GM20000 (cell line): ENCODE measurements at places on chromosomes 2 and 18.

DNA sequence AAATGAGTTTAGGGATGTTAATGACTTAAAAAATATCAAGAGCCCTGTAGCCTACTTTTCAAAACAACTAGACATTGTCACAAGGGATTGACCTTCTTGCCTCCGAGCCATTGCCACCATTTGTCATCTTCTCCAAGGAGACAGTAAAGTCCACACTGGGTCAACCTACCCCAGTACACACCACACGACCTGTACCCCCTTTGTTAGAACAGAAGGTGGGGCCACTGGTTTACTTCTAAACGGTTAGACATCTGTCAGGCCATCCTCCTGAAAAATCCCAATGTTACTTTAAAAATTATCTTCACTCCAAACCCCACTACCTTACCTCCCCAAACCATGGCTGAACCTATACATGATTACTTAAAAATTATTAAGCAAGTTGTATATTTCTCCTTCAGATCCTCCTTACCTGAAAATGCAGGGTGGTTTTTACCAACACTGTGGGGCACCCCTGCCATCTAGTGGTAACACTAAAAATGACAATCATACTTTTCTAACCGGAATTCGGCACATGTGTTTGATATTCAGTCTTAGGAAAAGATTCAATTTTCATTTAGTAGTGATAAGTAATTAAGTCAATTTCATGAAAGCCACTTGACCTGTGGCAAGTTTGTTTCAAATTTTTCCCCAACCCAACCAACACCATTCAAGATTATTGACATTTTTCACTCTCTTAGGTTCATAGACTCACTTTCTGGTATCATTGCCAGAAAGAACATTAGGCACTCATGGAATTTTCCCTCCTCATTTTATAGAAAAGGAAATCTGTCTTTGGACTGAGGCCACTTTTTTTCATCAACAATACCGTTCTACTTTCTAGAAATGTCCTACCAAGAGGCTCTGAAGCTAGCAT lies 265.3 kb upstream of the PKDCC start:
- peak; percentile 36 for DNase-seq

- no peak for DNase-seq
Measured at GRCh38 chr18:8513249-8513648, 96.0 kb upstream of the RAB12 start.

DNA sequence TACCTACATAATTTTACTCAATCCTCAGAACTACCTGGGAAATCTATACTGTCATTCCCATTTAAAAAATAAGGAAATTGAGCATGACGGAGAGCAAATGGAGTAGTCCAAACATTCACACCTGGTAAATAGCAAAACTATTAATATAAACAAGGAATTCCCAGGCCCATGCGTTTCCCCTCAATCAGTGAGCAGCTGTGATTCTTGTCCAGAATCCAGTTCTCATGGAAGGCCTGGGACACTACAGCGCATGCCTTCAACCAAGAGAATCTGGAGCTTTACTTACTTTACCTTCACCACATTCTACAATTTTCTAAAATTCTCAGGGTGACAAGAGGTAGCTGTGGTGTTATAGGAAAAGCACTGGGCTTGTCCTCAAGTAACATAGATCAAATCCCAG lies 259.0 kb downstream of the LRATD1 start:
- no peak for DNase-seq

DNA sequence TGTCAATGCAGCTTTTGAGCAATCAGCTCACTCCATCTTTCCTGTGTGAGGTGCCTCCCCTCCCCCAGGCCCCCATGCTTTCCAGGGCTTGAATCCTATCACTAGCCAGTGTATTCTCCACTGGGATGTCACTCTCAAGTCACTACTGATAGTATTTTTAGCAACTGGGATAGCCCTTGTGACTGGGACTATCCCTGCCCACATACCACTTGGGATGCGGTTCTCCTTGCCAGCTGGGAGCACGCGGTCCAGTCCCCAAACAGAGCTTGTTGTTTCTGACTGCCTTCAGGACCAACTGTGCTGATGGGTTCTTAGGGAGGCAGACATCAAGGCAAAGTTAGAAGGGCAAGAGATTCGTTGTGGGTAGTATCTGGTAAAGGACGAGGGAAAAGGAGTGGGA lies 134.9 kb downstream of the FAM161A start:
- no peak for DNase-seq

GRCh38 chr2:25043241-25043867 lies 1.5 kb downstream of the EFR3B start:
- peak; percentile 32 for DNase-seq

DNA sequence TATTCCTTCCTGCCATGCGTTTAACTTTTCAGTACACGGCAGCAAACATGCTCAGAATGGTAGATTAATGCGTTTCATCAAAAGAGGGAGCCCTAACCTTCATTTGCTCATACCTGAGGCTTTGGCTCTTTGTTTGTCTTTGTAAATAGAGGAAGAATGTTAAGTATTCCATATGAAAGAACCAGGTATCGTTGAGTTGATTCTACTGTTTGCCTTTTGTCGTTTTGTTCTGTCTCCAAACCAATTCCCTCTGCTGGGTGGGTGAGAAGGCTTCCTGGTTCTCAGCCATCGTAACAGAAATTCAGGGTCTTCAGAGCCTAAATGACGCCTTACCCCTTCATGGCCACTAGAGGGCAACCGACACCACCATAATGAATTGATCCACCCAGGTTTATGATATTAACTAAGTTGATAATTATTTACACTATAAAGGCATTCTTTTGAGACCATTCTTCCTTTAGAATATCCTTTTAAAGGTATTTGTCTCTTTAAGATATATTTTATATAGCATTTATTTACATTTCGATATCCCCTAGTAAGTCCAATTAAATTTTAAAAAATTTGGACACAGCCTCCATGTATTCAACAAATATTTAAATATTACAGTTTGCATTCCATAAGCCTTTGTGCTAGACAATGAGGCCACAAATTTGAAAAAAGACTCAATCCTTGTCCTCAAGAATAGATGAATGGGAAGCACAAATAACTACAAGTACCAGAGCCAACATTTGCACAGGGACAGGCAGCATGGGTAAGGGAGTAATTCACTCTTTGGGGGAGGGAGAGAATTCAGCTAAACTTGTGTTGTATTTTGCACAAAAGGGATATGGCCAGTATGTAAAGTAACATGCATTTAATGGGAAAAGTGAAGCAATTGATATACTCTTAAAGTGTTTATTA lies 48.1 kb downstream of the TIMM21 start:
- peak; percentile 84 for DNase-seq

DNA sequence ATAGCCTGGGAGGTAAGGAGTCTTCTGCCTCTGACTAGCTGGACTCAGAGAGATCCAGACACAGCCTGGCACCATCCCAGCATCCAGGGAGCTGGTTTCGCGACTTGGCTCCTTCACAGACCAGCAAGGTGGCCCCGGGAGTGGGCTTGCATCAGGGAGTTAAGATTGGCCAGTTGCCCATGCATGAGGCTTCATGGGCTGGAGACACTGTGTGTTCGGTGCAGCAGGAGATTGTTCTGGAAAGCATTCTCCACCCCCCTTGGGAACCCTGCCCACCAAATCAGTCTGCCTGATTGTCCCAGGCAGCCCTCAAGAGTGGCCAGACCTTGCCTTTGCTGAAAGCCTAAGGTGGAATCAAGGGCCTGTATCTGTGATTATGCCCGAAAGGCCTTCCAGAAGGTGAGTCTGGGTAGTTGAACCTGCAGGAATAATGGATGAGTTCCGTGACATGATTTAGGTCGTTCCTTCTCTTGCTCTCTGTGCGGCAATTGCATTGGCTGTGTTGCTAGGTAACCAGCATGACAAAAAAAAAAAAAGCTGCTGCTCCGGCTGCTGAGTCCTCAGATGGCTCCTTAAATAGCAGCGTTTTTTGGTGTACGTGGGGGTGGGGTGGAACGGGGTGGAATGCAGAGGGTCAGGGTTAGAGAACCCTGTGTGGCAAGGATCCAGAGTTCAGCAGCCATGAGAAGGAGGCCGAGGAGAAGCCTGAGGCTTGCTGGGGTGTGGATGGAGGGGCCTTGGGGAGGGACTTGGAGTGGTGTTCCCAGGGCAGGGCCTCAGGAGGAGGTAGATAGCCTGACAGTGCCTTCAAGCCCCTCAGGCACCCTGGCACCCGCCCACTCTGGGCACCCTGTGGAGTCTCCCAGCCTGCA lies 93.0 kb upstream of the MCFD2 start:
- DNase-seq, result no peak

GRCh38 chr18:55421308-55421614 lies 166.7 kb downstream of the TCF4 start:
- no peak for DNase-seq

DNA sequence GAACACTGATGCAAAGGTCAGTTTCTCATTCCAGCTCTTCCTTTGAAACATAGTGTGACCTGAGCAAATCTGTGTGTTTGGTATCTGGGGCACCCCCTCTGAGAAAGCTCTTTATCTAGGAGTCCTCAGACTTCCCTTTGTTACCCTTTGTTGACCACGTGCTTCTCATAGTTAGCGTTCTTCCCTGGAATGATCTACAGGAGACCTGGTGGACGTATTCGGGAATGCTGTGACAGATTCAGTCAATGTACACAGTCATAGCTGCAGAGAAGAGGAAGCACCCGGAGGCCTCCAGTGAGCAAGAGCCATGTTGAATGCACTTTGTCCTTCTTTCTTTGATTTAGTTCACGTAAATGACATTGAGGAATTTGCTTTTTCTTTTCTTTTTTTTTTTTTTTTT lies 10.7 kb upstream of the CHMP1B start:
- no peak for DNase-seq

- no peak for DNase-seq
Measured at GRCh38 chr2:70771446-70771845, 3.4 kb upstream of the ADD2 start.

GRCh38 chr2:71361631-71362030 lies 30.0 kb downstream of the ZNF638 start:
- DNase-seq, result peak; percentile 9

- no peak for DNase-seq
Measured at GRCh38 chr2:33810046-33810835, 211.1 kb upstream of the FAM98A start.
